ENCODE measurements at places on chromosomes 6 and 20. TPM values are rescaled to one million over a fixed set of nuclear protein-coding genes. Genes with fewer than 3 reads are reported as not detected.

The PPP1R14C gene
- 0.17 TPM for total RNA-seq

The C20orf202 gene
- under 0.01 TPM for total RNA-seq

The MUCL3 gene
- total RNA-seq: not detected

The TMEM200A gene
- 44.2 TPM for total RNA-seq

The HLA-DRA gene
- 0.17 TPM for total RNA-seq

The SDC4 gene
- total RNA-seq: 142 TPM

All from fibroblast of lung (primary cell).